Neural crest cell (in vitro differentiated cells): ENCODE measurements at places on chromosomes 16 and 17. TPM values are rescaled to one million over a fixed set of nuclear protein-coding genes. Genes with fewer than 3 reads are reported as not detected.

GRCh38 chr17:50853015-50853615 is 13.0 kb downstream of the TOB1 start:
- no peak for DNase-seq

DNA sequence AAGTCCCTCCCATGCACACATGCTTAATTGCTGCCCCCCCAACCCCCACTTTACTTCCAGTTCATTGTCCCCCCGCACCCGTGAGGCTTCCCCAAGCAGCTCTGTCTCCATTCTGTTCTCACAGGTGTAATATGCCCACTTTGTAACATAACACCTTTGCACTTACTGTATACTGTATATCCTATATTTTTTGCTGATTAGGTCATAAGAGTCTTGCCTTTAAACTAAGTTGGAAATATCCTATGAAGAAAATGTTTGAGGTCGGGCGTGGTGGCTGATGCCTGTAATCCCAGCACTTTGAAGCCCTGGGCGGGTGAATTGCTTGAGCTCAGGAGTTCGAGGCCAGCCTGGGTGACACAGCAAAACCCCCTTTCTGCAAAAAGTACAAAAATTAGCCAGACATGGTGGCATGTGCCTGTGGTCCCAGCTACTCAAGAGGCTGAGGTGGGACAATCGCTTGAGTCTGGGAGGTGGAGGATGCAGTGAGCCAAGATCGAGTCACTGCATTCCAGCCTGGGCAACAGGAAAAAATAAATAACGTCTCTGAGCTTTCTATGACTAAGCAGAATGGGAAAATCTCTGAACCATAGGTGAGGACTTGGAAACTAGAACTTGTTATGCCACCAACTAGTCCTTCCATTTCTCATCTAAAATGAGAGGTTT is 76.1 kb downstream of the TNRC6C start:
- DNase-seq = no peak

DNA sequence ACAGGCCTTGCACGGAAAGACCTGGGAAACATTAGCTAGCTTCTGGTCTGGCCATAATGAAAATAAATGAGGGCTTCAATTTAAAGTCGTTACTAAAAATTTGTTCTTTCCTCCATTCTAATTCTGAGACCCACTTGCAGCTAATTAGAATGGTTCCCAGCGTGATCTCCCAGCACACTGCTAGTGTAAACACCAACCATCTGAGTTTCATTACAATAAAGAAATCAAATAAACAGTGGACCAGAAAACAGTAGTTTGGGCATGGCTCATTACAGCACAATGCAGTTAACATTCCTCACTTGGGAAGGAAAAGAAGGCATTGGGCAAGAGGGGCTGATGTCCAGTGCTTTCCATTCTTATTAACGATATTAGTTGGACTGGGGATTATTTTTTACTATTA is 410.9 kb upstream of the SOX9 start:
- no peak for DNase-seq

DNA sequence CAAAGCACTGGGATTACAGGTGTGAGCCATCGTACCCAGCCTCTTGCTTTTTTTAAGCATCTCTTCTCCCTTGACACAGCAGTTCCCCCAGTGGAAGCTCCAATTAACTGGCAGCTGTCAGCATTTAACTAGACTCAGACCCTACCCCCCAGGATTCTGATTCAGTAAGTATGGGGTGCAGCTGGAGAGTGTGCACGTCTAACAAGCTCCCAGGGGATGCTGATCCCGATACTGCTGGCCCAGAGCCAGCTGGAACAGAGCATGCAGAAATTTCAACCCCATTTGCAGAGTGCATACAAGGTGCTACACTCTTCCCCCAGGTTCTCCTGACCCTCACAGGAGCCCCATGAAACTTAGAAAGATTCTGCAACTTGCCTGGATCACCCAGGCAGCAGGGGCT is 27.7 kb upstream of the BCO1 start:
- DNase-seq = no peak

DNA sequence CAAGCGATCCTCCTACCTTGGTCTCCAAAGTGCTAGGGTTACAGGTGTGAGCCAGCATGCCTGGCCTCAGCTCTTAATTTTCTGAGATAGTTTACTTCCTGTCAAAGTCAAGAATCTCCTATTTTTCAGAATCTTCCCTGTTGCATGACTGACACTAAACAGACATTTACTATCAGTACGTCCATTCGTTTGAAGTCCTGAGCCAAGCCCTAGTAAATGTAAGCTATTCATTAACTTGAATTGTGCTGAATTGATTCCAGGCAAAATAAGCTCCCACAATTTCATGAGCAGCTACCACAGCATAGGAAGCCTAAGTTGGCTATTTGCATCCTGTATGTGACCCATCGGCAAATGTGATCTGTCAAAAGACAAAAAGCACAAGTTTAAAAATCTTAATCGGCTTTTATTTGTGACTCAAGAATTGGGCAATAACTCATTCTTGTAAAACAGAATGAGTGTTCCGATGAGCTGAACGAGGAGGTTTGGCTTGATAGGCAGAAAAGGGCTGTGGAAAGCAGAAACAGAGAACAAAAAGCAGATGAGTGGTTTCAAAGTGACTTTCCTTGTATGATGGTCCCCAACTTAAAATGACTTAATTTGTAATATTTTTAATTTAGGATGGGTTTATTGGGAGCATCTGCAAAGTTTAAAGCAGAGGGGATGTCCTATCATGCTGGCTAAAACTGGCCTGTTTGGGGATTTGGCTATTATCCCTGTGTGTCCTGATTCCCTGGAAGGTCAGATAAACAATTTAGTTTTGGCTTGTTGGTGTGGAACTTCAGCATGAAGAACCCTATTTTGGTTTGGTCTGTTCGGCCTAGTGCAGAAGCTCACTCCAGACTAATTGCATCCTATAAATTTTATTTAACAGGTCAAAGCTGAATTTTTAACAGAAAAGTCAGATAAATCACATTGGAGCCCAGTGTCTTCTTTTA is 14.2 kb downstream of the RNF112 start:
- no peak for DNase-seq

- DNase-seq = no peak
These were observed 754 bp downstream of the RAB11FIP4 start for GRCh38 chr17:31392002-31392855.

- no peak for DNase-seq
These were observed 4.3 kb downstream of the TPSD1 start for GRCh38 chr16:1260101-1260680.

GRCh38 chr17:55341432-55341831 is 76.7 kb downstream of the HLF start:
- DNase-seq = no peak

- DNase-seq = no peak
These were observed 26.1 kb downstream of the PRKCB start for GRCh38 chr16:23861874-23862273.

DNA sequence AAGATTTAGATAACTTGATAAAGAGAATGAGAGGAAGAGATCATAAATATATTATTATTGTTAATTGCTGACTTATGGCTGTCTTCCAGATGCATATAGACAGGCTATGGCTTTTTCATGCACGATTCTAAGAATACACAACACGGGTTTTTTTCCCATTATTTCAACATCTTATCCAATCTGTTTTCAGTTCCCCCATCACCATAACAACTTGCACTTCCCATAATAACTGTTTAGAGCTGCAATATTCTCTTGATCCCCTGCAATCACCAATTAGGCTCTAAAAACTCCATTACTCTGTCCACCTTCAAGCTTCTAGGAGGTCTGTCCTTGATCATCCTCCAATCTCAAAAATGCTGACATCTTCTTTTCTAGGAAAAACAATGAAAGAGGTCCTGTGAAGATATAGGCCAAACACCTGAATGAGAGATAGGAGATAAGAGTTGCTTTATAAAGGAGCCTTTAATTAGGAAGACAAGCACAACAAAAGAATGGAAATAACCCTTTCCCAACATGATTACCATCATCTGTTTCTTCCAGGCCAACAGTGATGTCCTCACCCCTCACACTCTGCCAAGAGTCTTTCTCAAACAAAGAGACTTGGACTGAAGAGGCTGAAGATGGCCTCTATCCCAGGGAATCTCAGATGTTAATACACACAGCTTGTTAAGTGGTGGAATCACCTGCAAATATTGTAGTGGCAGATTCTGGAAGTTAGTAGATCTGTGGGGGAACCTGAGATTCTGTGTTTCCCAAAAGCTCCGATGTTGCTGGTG is 32.2 kb upstream of the CCL2 start:
- DNase-seq = no peak

DNA sequence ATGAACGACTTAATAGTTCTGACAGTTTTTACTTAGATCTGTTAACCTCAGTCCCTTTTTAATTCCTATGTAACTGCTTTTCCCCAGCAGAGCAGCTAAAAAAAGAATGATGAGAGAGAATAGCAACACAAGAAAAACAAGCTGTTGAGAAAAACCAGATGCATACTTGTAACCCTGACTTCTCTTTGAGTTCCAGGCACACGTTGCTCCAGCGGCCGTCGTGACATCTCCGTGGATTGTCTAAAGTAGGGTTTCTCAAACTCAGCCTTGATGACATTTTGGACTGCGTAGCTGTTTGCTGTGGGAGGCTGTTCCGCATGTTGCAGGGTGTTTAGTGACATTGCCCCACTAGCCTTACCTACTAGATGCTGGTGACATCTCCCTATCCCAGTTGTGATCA is 324.0 kb downstream of the SNX29 start:
- no peak for DNase-seq

DNA sequence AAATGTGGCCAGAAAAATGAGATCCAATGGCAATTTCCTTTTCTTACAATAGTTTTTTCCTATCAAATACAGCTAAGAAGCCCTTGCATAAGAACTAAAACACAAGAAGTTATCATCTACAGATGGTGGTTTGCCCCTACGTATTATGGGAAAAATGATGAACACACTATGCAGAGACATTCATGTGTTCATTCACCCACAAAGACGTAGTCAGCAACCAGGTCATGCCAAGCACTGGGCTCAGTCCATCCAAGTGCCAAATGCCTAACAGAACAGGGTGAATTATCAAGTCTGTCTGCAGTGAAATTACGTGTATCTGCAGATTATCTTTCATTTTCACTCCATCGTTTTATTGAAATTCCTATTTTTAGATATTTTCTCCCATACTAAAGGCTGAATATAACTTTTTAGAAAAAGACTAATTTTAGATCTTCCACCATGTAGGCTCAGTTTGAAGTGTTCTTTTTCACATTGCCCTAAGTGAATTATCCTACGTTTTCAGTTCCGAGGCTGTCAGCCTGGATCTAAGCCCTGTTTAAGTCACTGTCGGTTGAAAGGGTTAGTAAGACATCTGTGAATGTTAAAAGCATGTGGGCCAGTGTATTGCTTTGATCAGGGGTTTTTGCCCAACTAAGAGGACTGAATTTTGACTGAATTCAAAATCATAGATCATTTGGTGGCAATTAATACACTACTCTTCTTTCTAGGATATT is 78.1 kb upstream of the DHX40 start:
- no peak for DNase-seq

GRCh38 chr17:27622986-27623385 is 8.0 kb upstream of the LGALS9 start:
- no peak for DNase-seq

DNA sequence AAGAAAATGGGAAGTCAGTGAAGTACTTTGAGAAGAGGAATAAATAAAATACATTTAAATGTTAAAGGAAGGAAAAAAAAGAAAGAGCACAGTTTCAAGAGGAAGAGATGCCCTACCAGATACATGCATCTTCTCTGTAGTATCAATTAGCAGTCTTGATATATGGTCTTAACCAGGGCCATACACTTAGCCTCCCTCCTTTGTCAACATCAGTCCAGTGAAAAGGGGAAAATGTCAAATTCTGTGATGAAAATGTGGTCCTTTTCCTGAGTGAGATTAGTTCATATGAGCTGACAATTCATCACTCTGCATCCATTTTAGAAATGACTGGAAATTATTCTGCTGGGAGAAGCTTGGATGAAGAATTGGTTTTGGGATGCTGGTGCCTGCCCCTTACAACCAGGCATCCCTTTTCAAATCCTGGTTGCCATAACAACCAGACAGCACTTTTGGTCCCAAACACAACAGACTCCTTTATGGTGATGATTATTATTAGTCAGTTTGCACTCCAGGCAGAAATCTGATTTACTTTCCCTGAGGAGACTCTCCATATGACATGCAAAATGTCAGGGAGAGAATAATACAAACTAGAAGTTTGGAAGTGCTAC is 933.6 kb upstream of the CDH8 start:
- DNase-seq = no peak

DNA sequence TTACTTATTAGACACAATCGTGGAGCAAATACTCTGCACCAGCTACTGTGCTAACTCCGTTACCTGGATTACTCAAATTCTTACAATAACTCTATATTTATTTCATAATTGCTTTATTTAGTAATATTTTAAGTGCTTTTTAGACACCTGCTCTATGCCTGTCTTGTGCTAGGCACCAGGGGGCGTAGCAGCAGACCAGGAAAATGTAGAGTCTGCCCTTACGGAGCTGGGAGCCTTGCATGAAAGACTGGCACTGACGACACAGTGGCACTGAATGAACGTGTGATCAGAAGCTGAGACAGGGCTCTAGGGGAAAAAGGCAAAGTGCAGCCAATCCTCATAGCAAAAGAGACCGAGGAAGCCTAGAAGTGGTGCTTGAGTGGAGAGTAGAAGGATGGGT is 486.5 kb downstream of the CDH13 start:
- peak; percentile 15 for DNase-seq

DNA sequence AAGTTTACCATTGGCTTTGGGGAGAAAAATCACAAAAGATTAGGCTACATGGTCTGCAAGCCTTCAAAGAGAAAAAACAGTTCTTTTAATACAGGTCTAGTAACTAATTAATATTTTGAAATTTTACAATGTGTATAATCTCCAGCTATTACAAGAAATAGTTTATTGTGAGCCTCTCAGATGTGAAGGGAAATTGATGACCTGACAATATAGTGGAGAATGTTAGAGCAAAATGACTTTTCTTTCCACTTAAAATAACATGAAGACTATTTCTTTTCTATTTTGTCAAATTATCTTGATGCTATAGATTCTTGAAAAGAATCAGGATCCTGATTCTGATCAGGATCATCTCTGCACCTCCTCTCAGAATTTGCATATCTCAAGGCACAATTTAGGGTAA is 362.3 kb downstream of the PMP22 start:
- no peak for DNase-seq

- no peak for DNase-seq
These were observed 10.4 kb downstream of the ERAL1 start for GRCh38 chr17:28864991-28865849.

The DEXI gene
- total RNA-seq = 35.6 and 38.3 TPM in 2 replicates

The KCTD11 gene
- 7.9 and 8.0 TPM in 2 replicates for total RNA-seq

The CCL16 gene
- total RNA-seq = not detected in 2 replicates

The EZH1 gene
- total RNA-seq = 28.9 and 30.4 TPM in 2 replicates

The TAF15 gene
- total RNA-seq = 300 and 320 TPM in 2 replicates

The SYCE1L gene
- total RNA-seq = 18.3 and 24.8 TPM in 2 replicates

The SMIM5 gene
- total RNA-seq = 0.32 TPM in 1 of 2 replicates, not detected in the other

The LPO gene
- not detected in 2 replicates for total RNA-seq
